ENCODE measurements at places on chromosomes 2 and 18. TPM values are rescaled to one million over a fixed set of nuclear protein-coding genes. Genes with fewer than 3 reads are reported as not detected.

Gene POMC
- 0.72 TPM for total RNA-seq

Gene PROKR1
- 0.72 TPM for total RNA-seq

Gene VWA3B
- total RNA-seq, result 6.7 TPM

Gene ABCG8
- total RNA-seq, result 0.96 TPM

Gene CAMKMT
- total RNA-seq, result 20.0 TPM

DNA sequence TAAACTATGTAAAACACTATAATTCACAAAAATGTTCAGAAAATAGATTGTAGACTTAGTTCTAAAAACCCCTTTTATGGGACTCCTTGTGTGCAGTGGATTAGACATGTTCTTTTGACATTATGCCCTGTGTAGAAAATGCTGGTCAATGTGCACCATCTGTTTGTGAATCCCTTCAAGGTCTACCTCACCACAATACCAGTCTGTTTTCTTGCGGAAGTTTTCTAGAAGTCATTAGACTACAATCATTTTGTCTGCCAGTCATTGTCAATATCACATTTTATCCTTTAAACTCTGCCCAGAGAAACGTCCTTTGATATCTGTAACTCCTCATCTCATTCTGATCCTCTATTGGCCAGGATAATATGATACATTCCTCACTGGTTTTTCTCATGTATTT lies 7.8 kb downstream of the ITGA4 start:
- peak; percentile 67 for DNase-seq

GRCh38 chr2:3472966-3473365 lies 46.4 kb downstream of the ADI1 start:
- peak; percentile 31 for DNase-seq

DNA sequence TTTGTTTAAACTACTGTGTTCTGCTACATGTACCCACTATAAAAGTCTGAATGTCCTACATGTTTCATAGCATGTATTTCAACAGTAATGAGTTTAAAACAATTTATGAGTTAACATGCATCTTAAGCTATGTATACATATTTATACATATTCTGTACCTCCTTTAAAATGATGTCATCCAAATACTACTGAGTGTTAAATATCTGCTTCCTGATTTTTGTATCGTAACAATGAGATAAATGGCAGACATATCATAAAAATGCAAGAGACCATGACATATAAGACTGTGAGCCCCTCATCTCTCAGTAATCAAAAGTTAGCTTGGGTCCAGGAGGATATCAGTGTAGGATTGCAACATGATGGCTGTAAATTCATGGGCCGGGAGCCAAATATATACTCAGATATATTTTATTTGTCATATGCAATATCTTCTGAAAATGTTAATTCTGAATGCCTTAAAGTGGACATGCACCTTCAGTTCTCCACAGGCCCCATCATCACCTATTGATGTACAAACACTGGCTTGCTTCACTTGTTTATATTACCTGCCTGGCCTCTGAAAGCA lies 3.6 kb downstream of the COL5A2 start:
- DNase-seq, result peak; percentile 53

DNA sequence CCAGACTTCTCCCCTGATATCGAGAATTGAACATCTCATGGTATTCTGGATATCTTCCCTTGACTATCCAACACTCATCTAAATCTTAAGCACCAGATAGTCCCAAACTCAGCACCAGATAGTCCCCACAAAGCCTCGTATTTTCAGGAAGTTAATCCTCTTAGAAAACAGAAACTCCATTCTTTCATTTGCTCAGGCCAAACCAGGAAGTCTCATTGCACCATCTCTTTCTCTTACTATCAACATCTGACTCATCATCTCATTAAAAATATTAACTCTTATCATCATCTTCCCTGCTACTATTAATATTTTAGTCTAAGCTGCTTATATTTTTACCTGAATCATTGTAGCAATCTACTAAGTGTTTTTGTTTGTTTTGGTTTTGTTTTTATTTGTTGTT lies 286.4 kb downstream of the GALNT13 start:
- no peak for DNase-seq

DNA sequence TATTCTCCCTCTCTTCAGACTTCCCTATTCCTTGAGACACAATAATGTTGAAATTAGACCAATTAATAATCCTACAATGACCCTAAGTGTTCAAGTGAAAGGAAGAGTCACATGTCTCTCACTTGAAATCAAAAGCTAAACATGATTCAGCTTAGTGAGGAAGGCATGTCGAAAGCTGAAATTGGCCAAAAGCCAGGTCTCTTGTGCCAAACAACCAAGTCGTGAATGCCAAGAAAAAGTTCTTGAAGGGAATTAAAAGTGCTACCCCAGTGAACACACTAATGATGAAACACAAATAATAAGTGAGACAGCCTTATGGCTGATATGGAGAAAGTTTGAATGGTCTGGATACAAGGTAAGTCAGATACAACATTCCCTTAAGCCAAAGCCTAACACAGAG lies 115.4 kb downstream of the PXDN start:
- DNase-seq, result peak; percentile 20

DNA sequence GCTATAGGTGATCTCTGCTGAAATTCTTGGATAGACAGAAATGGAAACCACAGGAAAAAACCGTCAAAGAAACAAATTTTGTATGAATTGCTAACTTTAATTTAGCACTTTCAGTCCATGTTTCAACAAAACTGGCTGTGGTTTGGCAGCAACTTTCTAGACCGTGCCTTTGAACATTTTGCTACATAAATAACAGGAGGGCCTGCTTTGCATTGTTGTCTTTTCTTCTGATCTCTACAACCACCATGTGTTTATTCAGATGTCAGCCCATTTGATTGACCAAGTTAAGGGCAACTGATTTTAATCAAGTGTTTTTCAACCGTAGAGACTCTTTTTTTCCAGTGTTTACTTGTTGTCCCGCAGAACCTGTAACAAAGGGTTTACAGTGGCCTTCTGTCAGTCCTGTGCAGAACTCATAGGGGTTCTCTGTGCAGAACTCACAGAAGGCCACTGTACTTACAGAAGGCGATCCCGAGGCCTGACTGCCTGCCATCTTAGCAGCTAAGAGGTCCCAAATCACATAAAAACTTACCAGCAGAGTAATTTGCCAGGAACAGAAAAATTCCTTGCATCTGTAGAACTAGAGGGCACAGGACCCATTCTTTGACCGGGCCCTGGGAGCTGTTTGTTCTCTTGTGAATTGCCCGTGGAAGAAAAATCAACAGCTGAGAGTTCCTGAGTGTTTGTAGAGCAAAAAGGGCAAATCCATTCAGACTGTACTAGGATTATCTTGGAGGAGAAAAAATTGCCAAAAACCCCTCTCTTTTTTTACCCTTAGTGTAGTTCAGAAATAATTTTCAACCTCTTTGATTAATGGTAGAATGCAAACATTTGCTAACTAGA lies 120.6 kb downstream of the PRKRA start:
- DNase-seq, result no peak

- no peak for DNase-seq
These were observed 245.4 kb downstream of the ATAD2B start for GRCh38 chr2:23681356-23682140.

DNA sequence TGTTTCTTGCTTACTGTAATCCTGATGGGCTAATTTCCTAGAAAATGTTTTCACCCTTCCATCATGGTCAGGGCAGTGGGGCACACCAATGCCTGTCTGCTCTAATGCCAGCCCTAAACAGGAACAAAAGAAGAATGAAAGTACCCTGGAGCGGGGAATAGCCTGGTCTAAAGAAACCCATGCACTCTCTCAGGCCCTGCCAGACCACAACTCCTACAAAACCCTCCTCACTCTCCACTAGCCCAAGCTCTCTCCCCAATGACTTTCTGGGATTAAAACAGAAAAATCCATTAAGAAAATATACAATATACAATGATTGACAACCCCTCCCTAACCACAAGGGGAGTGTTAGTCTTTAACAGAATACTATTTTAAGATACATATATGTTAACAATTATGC lies 67.6 kb downstream of the AAK1 start:
- no peak for DNase-seq

GRCh38 chr2:16628314-16628713 lies 37.3 kb downstream of the CYRIA start:
- no peak for DNase-seq

DNA sequence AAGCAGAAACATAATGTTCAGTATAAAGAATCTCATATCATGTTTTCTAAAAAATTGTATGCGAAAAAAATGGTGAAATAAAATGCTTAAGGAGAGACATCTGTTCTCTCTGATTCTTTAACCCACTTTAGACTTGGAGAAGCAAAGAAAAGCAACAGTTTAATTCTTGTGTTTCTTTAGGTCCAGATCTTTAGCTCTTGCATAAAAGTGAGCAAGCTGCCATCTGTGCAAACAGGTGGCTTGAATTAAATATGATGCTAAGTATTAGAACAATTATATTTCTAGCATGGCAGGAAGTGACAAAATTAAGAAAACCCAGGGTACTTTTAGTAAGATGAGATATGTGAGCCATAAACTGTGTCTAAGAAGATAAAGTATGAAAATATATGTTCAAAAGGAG lies 1038.3 kb downstream of the DPP10 start:
- DNase-seq, result no peak

DNA sequence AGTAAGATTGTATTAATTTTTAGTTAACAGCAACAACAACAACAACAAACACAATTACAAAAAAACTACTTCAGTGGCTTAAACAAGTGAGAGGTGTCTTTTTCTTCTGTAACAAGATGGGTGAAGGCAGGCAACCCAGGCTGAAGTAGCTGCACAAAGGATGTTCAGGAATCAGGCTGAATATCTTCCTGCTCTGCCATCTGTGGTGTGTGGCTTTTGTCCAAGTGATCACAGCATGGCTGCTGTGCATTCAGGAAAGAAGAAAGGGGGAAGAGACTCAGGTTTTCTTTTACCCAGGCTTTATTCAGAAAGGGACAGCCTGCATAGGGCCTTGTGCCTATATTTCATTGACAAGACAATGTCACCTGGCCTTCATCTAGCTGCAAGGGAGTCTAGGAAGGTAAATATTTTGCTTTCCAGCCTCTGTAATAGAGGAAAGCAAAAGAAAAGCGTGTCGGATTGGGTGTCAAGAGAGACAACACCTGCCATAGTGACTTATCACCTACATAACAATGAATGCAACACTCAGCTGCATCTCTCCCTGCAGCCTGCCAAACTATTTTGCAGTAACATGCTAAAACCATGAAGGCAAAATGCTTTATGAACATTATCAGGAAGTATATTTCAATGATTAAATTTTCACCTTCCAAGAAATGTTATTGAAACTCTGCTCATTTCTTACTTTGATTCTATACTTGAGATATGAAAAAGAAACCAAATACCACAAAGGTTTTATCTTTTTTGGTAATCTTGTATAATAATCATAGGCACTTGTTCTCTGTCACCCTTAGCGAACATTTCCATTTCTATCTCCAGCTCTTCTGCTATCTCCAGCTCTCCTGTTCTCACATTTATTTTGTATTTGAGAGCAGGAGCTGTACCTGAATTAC lies 14.6 kb downstream of the G6PC2 start:
- DNase-seq, result no peak

DNA sequence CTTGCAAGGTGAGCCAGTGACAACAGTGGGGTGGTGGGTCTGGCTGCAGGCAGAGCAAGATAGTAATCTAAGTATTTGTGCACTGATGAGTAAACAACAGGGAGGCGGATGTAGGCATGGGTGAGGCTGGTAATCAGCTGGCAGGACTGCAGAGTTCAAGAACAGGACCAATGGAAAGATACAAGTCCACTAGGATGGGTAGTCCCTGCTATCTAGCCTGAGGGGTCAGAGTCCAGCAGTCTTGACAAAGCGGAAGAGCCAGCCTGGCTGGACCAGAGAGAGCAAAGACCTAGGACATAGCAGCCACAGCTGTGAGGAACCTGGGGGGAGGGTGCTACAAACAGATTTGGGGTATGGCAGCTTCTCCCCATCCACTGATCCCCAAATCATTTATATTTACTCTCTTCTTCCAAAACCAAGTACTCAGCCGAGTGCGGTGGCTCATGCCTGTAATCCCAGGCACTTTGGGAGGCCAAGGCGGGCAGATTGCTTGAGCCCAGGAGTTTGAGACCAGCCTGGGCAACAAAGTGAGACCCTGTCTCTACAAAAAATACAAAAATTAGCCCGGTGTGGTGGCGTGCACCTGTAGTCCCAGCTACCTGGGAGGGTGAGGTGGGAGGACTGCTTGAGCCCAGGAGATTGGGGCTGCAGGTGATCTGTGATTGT lies 25.9 kb downstream of the VIL1 start:
- no peak for DNase-seq

DNA sequence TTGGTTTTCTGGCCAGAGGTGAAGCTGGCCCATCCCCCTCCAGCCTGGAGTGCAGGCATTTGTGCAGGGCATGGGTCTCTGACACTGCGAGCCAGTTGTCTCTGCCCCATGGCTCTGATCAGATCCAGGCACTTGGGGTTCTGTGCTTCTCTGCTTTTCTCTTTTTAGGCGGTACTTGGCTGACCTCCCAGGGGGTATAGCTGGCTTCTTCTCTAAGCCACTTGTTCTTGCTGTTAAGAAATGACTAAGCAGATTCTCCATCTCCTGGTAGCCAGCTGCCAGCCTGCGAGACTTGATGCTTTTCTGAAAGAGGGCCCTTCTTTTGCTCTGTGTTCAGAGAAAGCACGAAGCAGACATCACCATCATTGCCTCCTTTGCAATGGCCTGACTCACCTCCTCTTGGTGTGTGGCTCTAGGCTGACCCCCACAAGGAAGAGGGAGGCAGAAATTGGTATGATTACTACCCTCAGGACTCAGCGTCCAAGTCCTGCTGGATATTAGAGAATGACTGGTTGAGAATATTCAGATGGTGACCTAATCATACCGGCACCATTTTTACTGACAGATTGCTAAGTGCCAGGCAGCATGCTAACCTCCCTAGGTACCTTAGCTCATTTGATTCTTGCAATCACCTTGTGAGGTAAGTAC lies 32.7 kb downstream of the TNP1 start:
- no peak for DNase-seq

DNA sequence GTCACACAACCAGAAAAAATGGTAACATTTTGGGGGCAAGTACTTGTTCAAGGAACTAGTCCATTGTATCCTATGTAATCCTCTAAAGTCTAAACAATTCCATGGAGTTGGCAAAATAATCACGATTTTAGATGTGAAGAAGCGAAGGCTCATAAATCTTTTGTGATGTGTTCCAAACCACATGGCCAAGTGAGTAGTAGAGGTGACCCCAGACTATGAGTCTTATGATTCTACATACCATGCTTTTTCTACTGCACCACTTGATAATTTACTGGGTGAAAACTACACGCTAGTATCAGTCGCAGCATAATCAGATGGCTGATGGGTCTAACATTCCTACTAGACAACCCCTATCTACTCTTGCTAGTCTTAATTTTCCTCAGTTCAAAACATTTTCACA lies 371.4 kb downstream of the OSR1 start:
- peak; percentile 13 for DNase-seq

GRCh38 chr18:8224576-8224975 lies 384.7 kb upstream of the RAB12 start:
- DNase-seq, result no peak

DNA sequence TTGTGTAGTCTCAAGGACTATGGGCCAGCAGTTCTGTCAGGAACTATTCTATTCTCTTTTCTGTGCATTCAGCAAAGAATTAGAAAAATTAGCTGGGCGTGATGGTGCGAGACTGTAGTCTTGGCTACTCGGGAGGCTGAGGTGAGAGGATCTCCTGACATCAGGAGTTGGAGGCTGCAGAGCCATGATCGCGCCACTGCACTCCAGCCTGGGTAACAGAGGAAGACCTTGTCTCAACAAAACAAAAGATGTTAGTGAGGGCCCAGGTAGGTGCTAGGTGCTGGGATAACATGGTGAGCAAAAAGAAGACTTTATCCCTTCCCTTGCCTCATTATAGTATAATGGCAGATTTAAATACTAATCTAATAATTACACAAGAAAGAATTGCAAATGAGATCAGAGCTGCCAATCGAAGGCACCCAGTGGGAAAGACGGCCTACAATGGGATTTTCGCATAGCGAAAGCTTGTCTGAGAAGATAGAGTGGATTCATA lies 447 bp upstream of the MRPL19 start:
- no peak for DNase-seq

GRCh38 chr2:113083296-113083695 lies 15.5 kb downstream of the IL1F10 start:
- DNase-seq, result no peak
